Midbrain (tissue), 1 donor: ENCODE measurements at places on chromosomes 7 and 10.

DNA sequence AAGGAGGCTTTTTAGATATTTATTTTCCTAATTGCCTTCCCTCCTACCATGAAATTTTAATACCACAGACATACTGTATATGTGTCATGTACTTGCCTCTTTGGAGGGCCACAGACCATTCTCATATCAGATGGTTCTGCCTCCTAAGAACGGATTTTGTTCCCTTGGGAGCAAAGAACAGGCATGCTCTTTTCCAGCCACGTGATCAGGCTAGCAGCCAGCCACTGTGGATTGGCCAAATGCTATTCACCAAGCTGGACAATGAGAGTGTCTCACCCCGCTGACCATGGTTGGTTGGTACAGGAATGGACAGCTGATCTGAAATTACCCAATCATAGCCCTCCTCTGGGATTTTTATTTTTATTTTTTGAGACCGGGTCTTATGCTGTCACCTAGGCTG, 21.5 kb upstream of the CRHR2 start:
- no peak for DNase-seq

- no peak for DNase-seq
Observed at GRCh38 chr7:49773218-49773935, at the start of gene VWC2. Gene VWC2, plus strand, starts transcription at chr7:49773638. Its CDS starts 1,798 bp downstream, at chr7:49775436.

GRCh38 chr7:65731562-65732035, 141.3 kb upstream of the VKORC1L1 start:
- DNase-seq, result no peak

- DNase-seq, result no peak
Observed at GRCh38 chr10:79189853-79190435, 121.2 kb downstream of the ZMIZ1 start.

DNA sequence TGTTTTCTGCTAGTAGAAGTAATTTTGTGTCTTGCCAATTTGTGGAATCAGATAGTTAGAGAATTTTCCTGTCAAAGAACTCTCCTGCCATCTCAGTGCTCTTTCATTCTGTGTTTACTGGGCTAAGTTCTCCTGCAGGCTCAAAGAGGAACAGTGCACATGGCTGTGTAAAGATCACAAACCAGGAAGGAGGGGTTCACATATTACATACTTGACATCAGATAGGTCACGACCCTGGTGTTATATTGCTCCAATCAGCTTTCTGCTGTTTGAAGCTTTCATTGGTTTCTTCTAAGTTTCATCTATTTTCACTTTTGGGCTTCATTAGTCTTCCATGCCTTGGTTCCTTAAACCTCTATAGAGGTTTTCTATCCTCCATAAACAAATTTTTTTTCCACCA, 13.5 kb upstream of the ELMO1 start:
- no peak for DNase-seq

GRCh38 chr10:7119325-7120015, 291.4 kb downstream of the SFMBT2 start:
- no peak for DNase-seq

DNA sequence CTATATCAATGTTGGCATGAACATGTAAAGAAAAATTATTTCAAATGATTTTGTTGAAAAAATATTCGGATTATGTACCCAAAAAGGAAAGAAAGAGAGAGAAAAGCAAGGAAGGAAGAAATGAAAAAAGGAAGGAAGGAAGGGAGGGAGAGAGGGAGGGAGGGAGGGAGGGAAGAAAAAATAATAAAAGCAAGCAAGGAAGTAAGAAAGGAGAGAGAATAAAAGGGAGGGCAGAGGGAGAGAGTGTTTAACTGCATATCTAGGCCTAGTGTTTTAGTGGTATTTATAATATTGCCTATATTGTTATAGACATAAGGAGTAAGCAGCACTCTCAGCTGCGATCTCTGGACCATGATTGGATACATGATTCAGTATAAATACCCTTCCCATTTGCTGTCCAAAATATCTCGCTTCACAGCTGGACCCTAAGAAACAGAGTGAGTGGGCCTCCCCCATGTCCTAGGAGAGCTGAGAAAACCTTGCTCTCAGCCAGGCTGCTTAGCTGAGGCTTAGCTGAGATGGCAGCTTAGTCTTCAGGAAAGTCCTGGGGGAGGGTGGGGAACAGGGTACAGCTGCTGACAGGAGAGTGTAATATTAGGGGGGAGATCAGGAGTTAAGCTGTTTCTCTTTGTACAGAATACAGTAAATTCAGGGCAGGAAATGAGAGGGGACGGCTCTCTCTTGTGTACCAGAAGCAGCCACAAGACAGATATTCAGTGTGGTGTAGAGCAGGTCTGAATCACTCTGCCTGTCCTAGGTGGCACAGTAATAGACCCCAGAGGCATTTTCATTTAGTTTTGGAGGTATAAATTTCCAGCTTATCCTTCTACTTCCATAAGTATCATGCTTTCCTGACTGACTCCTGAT, 66.8 kb upstream of the TARP start:
- no peak for DNase-seq

GRCh38 chr7:101390901-101391301, 28.2 kb downstream of the COL26A1 start:
- no peak for DNase-seq

DNA sequence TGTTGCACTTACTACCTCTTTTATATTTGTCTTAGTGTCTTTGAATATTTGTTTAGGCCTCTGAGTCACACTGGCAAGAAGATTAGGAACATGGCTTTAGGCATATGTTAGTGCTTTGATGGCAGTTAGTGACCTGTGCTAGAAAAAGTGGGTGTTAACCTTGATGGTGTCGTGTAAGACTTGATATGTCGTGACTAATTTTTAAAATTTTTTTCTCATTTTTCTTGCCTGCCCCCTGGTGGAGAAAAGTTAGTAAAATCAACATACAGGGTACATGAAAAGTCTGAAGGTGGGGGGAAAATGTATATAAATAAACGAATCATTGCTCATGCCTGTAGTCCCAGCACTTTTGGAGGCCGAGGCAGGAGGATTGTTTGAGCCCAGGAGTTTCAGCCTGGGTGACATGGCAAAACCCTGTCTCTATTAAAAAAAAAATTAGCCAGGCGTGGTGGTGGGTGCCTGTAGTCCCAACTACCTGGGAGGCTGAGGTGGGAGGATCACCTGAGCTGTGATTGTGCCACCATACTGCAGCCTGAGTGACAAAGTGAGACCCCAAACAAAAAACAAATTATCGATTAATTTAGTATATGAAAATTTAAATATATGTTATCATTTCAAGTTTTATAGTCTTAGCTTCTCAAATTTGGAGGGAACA, 44.6 kb downstream of the TAX1BP1 start:
- no peak for DNase-seq

- peak; percentile 13 for DNase-seq
Observed at GRCh38 chr7:46215987-46216567, 295.0 kb upstream of the IGFBP3 start.

DNA sequence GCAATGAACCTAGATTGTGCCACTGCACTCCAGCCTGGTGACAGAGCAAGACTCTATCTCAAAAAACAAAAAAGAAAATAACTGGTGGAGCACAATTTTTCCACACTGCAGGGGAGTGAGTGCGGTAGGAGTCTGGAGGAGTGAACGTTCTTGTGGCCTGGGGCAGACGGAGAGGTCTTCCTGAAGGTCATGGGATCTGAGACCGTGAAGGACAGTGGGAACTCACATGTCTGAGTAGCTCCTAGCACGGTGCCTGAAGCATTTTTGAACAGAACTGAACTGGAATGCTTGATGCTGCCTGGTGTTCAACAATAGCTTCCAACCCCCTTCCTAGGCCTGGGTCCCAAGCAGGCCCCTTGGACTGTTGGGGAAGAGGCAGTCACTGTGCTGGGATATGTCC, 84.3 kb upstream of the PODXL start:
- no peak for DNase-seq

DNA sequence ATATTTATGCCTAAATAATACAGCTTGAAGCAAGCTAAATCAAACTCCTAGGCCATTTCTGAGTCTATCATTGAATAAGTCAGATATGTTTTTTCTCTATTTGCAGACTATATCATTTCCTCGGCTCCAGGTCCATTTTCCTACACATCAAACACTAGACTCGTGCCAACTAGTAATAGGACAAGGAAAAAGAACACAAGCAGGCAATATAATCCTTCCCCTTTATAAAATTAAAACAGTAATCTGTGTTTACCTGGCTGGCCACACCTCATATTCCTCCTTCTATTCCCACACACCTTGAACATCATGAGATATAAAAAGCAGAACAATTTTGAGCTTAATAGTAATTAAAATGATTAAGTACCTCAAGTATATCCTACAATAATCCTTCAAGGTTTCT, 325.7 kb downstream of the TFEC start:
- no peak for DNase-seq

DNA sequence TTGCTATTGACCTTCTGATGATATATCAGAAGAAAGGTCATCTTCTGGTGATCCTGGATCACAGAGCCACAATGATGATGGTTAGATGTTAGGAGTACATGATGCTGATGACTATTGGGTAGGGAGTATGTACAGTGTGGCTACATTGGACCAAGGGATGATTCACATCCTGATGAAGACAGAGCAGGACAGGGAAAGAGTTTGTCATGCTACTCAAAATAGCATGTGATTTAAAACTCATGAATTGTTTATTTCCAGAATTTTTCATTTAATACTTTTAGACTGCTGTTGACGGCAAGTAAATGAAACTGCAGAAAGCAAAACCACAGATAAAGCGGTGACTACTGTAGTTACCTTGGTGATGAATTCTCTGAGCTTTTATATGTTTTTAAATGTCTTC, 397.3 kb downstream of the PPP1R3A start:
- no peak for DNase-seq

DNA sequence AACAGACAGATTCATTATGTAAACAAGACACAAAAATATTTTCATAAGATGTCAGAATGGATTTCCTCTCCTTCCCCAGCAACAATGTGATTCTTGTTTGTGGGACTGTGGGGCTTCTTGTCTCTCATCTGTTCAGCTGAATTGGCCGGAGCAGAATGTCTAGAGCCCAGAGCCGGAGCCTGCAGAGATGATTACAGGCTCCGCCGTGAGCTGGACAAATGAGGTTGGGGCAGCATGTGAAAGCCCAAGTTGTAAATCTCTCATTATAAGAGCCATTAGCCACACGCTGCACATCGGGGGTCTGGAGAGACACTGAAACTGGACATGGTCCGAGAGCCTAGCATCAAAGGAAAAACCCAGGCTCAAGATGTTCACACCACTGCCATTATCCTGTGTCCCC, 137.0 kb upstream of the ADAM12 start:
- DNase-seq, result peak; percentile 55

GRCh38 chr10:17074541-17074847, 55.1 kb downstream of the CUBN start:
- DNase-seq, result no peak

- DNase-seq, result no peak
Observed at GRCh38 chr10:130812381-130813148, 499.0 kb downstream of the TCERG1L start.

- no peak for DNase-seq
Observed at GRCh38 chr7:25714013-25714412, 438.0 kb upstream of the NFE2L3 start.

DNA sequence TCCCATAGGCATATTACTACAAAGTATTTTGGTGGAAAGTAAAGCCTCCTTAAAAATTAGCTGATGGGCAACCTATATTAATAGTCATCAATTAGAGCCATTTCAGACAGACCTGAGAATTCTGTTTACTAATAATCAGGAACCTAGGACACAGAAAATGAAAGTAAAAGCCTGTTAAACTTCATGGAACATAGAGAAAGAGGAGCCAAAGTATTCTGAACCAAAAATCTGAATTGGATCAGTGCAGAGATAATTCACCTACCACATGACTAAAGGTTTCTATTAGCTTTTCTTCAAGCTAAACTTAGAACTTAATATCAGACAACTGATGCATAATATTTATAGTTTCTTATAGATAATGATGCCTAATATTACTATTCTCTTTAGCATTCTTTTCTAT, 204.5 kb upstream of the RHOBTB1 start:
- no peak for DNase-seq

DNA sequence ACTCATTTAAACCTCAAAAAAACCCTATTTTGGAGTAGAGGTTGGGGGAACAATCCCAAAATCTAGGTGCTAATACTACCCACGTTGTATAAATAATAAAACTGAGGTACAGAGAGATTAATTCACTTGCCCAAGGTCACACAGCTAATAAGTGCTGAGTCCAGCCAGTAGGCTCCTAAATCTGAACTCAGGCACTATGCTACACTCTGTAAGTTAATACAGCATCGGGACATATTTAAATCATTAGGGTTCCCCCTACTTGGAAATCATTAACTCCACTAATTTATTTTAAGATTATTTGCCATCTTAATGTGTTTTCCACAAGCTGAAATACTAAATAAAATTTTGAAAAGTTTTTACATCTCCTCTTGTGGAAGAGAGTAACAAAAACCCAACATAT, 24.2 kb downstream of the PIP4K2A start:
- no peak for DNase-seq

GRCh38 chr10:79067241-79068202, 1.2 kb upstream of the ZMIZ1 start:
- DNase-seq, result peak; percentile 85
